ENCODE measurements at places on chromosomes 1 and 21.

DNA sequence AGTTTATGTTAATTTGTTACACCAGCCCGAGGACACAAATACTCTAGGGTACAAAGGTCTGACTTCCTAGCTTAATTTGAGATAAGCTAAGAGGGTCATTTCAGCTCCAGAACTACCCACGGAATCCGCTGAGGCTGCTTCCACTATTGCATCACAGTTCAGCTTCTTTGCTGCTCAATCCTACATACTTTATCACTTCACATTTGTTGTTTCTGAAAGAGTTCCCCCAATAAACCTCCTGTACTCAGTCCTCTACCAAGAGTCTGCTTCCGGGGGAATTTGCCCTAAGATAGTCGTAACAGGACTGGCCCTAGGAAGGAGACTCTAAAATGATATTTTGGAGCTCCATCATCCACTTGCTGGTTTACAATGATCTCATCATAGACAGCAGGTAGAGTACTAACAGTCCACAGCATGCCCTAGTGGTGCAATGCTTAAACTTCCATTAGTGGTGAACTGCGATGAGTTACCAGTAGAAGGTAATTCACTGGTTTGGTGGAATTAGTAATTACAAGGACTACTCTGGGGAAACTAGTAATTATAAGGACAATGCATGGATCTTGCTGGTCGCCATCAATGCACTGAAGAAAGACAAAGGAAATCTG is 229.3 kb downstream of the USH2A start:
- DNase-seq = no peak

DNA sequence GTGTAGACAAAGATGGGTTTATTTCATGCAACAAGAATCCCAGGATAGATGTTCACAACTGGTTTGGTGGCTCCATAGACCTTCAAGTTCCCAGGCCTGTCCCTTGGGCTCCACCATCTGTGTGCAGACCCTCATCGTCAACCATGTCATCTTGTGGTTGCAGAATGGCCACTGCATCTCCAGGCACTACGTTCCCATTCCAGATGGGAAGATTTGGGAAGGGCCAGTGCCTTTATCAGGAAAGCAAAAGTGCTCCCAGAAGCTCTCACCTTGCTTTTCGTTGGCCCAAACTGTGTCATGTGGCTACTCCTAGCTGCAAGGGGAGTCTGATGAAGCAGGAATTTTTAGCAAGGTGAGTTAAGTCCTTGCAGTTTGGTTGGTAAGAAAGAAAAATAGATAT is 12.8 kb downstream of the TMCC2 start:
- no peak for DNase-seq

DNA sequence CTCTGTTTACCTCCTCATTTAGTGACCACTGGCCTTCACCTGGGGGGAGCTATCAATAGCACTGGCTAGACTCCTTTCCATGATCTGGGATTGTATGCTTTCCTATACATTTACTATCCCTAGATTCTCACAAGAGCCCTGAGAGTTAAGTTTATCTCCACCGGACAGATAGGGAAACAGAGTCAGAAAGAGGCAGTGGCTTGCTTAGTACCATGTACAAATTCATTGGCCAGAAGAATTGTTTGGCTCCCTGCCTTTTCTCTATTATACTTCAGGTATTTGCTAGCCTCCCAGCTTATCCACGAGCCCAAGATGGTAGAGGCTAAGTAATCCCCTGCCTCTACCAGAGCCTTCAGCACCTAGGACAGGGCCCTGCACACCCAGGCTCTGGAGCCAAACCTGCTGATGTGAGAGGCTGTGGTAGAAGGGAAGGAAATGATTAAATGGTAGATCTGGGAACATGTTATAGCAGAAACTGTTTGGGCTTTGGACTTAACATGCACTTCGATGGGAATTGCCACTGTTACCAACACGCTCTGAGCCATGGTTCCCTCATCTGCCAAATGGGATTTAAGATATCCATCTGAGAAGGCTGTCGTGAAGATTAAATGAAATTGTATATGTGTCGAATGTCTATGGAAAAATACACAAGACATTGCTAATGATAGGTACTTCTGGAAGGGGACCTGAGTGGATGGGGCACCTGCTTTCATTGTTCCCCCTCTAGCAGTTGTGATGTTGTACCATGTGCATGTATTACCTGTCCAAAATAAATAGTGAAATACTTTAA is 3.1 kb upstream of the BLACAT1 start:
- DNase-seq = no peak

- no peak for DNase-seq
Measured at GRCh38 chr1:178540646-178541045, 27.7 kb downstream of the TEX35 start.

- DNase-seq = peak; percentile 98
Measured at GRCh38 chr1:53946252-53947171, at the start of gene LRRC42. TSS of gene LRRC42 (plus strand) at chr1:53946350. CDS start at chr1:53952000, 5,650 bp downstream.

DNA sequence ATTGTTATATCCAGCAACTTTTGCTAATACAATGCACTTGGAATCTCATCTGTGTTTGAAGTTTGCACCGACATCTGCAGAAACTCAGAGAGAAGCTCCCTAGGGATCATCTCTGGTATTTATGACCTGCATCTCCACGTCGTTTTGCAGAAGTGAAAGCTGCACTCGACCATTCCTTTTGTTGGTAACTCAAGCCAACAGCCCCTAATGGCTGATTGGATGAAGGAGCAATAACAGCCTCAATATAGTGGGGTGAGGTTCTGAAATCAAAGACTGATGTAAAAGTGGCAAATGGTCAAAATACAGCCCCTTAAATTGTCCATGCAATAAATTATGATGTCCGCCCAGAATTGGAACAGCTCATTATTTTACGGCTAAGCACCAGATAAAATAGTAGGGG is 344.2 kb upstream of the KAZN start:
- DNase-seq = no peak

- no peak for DNase-seq
Measured at GRCh38 chr1:28365864-28366263, 3.7 kb upstream of the PHACTR4 start.

All from GM13977 (cell line).